Keratinocyte (primary cell): ENCODE measurements at places on chromosomes 16 and 17.

GRCh38 chr17:78919861-78920450 is 5.2 kb downstream of the TIMP2 start:
- H3K27ac ChIP-seq, result no peak overlapping the region
- peaks cover 9% of the 10 kb centered on the region for H3K27me3 ChIP-seq
- H3K4me1 ChIP-seq, result peaks cover 15% of the 10 kb centered on the region
- DNase-seq, result no peak
- H3K4me3 ChIP-seq, result no peak overlapping the region
- no peaks in the 10 kb centered on the region for H3K36me3 ChIP-seq

- peak; percentile 15 for DNase-seq
- H3K27me3 ChIP-seq, result no peaks in the 10 kb centered on the region
- H3K27ac ChIP-seq, result peak overlapping the region; percentile 65
- H3K4me3 ChIP-seq, result no peak overlapping the region
- no peaks in the 10 kb centered on the region for H3K36me3 ChIP-seq
- peaks cover 39% of the 10 kb centered on the region for H3K4me1 ChIP-seq
These were observed 27.0 kb upstream of the NF1 start for GRCh38 chr17:31067691-31068184.

- H3K36me3 ChIP-seq, result no peaks in the 10 kb centered on the region
- no peaks in the 10 kb centered on the region for H3K27me3 ChIP-seq
- H3K4me1 ChIP-seq, result no peaks in the 10 kb centered on the region
- DNase-seq, result no peak
These were observed 10.7 kb downstream of the PRR29 start for GRCh38 chr17:64008830-64009229.

DNA sequence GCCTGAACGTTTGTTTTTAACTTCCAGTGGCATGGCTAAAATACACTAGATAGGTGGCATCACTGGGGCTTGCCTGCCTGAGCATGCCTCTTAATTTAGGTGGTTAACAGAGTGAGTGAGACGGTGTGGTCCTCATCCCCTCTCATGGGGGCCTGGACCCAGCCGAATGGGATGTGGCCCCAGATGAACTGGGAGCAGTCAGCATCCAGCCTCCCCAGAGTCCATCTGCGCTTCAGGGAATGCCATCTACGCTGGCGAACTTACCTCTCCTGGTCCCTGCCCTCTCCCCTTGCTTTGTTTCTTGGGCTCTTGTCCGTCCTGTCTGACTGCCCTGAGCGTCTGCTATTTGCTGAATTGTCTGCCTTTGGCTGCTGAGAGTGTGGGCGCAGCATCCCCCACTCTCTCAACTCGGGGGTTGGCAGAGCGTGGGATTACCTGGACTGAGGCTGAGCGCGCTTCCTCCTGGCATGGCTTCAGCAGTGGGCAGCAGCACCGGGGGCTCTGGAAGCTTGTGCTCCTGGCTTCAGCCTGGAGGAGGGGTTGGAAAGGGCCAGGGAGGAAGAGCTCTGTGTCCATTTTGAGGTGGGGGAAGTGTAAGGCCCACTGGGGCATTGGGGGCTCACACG is 2.1 kb downstream of the RAB40C start:
- DNase-seq, result no peak
- no peak overlapping the region for H3K27ac ChIP-seq

DNA sequence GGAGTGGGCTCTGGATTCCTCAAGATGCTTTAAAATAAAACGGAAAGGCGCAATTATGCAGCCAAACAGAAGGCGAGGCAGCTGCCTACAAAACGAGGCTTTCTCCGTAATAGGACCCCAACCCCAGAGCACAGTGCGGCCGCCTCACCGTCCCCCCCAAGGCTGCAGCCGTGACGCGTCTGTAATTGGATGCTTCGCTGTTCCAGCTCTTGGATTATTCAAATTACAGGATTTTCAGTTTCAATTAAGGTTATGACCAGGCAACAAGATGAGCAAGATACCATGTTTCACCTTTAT is 37.3 kb upstream of the ABR start:
- DNase-seq, result no peak
- no peaks in the 10 kb centered on the region for H3K4me1 ChIP-seq
- H3K4me3 ChIP-seq, result no peak overlapping the region
- H3K27ac ChIP-seq, result no peak overlapping the region
- H3K27me3 ChIP-seq, result peaks cover 6% of the 10 kb centered on the region

GRCh38 chr16:31873556-31874365 is at the start of gene ZNF267:
TSS of gene ZNF267 (plus strand) at chr16:31873807. CDS start at chr16:31873967, 160 bp downstream.
- peak; percentile 58 for DNase-seq
- peaks cover 9% of the 10 kb centered on the region for H3K36me3 ChIP-seq
- H3K27me3 ChIP-seq, result no peaks in the 10 kb centered on the region

- H3K36me3 ChIP-seq, result peaks cover 3% of the 10 kb centered on the region
- no peak for DNase-seq
- no peaks in the 10 kb centered on the region for H3K27me3 ChIP-seq
- no peak overlapping the region for H3K4me3 ChIP-seq
- H3K27ac ChIP-seq, result no peak overlapping the region
These were observed 40.2 kb downstream of the FOXK2 start for GRCh38 chr17:82559566-82560251.

- H3K4me1 ChIP-seq, result peaks cover 3% of the 10 kb centered on the region
- H3K4me3 ChIP-seq, result no peak overlapping the region
- DNase-seq, result no peak
These were observed 15.1 kb upstream of the CIBAR2 start for GRCh38 chr16:85127379-85127723.

DNA sequence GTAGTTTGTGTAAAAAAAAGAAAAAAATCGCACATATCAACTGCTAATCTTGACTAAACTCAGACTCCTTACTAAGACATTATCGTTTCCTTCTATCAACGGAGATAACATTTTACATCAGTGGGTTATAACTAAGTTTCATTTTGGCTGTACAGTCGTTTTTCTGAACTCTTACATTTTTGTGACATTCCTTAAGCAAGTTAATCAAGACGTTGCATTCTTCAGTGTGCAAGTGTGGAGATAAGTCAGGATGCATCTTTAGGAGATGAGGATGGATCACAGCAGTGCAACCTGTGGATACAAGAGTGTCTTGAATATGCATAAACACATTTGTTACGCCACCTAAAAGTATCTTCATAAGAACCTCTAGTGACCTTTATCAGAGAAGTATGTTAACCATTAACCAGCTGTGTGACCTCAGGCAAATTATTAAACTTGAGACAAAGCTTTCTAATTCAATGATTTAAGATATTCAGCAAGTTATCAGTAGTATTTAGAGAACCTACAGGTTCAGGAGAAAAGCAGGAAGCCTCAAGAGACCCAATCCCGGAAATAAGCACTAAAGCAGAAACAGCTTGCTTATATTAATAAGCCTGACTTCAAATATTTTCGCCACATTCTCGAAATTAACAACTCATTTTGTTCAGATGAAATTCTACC is 9.4 kb downstream of the CMC2 start:
- no peak for DNase-seq
- no peaks in the 10 kb centered on the region for H3K27me3 ChIP-seq
- peaks cover 21% of the 10 kb centered on the region for H3K4me1 ChIP-seq
- H3K27ac ChIP-seq, result no peak overlapping the region
- no peaks in the 10 kb centered on the region for H3K36me3 ChIP-seq

- DNase-seq, result no peak
- no peaks in the 10 kb centered on the region for H3K27me3 ChIP-seq
- no peak overlapping the region for H3K27ac ChIP-seq
These were observed 187.0 kb downstream of the ZFHX3 start for GRCh38 chr16:72860726-72861562.

DNA sequence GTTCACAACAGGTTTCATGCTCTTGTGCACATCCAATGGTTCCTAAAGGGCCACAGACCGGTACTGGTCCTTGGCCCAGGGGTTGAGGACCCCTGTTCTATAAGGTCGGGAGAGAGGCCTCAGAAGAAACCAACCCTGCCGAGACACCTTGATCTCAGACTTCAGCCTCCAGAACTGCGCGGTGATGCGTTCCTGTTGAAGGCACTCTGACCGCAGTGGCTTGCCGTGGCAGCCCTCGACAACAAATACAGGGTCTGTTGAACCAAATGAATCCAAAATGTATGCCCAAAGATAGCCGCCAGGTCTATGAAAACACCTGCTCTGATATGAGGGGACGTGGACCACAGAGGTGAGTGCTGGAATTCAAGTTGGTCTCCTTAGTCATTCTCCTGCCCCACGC is 389.8 kb downstream of the SEC14L1 start:
- H3K4me1 ChIP-seq, result no peaks in the 10 kb centered on the region
- no peaks in the 10 kb centered on the region for H3K36me3 ChIP-seq
- DNase-seq, result no peak
